ENCODE measurements at places on chromosomes 3 and 15.

- no peak for DNase-seq
Measured at GRCh38 chr15:73965094-73965757, 26.9 kb downstream of the STOML1 start.

DNA sequence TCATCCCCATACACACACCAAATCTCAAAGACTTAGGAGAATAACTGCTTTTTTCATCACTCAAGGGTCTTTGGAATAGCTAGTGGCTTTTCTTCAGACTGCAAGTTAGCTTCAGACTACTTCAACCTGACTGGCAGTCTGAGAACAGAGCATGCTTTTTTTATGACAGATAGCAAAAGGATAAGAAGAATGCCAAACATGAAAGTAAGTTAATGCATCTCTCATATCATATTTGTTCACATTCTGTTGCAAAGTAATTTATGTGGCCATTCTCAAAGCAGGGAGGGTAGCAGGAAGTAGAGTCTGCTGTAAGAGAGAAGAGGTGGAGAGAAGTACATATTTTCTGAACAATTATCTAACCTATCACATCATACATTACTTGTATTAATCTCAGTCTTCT lies 544.4 kb downstream of the ZPLD1 start:
- no peak for DNase-seq

DNA sequence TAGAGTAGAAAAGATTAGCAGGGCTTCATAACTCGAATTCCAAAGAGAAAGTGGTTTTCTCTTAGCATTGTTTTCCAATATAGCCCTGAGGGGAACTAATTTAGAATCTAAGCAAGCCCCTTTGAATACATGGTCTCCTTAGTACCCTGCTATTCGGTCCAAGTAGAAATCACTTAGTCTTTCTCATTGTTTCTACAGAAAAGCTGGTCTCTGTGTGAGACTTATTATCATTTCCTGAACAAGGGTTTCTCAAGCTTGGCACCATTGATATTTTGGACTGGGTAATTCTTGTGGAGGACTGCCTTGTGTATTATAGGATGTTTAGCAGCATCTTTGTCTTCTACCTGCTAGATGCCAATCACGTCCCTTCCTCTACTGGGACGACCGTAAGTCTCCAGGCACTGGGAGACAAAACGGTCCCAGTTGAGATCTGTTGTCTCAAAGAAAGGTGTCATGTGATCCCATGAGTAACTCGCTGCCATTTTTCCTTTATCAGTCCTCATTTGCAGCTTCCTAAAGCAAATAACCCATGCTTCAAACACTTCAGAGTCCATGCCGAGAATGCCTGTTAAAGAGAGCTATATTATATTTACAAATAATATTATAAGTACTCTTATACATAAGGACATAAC lies 230.7 kb upstream of the SLCO3A1 start:
- DNase-seq = no peak

- DNase-seq = no peak
Measured at GRCh38 chr15:40584191-40584590, 9.9 kb upstream of the KNL1 start.

DNA sequence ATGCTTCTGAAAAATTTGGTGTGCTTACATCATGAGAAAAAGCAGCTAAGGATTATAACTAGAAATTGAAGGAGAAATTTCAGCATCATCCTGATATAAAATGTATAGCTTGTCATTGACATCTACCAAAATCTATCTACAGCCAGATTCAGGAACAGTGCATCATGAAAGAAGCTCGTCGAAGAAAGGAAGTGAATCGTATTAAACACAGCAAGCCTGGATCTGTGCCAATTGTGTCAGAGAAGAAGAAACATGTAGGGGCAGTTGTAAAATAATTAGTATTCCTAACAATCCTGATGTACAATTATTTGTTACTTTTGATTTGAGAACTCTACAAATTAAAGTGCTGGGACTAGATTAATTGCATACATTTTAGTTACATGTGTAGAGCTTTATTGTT lies 37.2 kb downstream of the AP4E1 start:
- no peak for DNase-seq

DNA sequence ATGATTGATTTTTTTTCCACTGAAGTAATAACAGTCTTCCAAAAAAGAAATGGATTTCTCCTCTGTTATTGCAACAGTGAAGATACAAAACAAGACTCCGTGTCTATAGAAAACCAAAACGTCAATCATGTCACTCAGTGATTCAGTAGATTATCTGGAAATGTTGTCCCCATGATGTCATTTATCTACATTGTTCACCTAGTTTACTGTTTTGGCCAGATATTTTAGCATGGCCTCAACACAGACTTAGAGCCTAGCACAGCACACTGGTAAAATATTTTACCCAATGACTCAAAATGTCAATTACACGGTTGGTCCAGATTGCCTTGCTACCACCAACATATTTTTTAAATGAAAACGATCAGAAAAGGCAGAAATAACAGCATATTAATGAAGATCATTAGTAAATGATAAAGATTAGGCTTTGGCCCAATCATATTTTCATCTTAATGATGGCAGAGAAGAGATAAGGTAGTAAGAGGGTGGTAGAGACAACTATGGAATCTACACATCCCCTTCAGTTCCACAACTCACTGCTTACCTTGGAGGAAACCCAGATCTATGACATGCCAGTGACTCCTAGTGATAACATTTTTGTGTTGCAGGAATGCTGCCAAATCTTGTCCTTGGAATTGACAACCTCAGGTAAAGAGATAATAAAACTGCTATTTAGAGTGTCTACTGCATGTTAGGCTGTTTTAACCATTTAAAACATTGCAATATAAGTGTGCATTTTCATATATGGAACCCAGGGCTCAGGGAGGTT lies 347.7 kb upstream of the ARPP21 start:
- no peak for DNase-seq

GRCh38 chr3:179806177-179806576 lies 153.3 kb downstream of the USP13 start:
- DNase-seq = no peak

DNA sequence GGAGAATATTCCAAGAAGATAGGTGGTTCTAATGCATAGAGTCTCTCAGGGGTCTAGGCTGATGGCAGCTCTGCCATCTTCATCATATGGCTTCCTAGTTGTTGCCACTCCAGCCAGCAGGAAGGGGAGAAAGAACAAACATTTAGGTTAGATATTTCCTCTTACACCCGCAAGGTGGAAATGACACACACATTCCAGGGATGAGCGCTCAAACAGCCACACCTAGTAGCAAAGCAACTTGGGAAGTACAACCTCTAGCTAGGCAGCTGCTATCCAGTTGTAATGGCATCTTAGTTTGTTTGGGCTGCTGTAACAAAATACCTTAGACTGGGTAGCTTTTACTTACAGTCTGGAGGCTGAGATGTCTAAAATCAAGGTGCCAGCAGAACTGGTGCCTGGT lies 51.9 kb upstream of the ADAMTSL3 start:
- DNase-seq = no peak

- no peak for DNase-seq
Measured at GRCh38 chr3:58557491-58557890, 19.7 kb downstream of the FAM107A start.

DNA sequence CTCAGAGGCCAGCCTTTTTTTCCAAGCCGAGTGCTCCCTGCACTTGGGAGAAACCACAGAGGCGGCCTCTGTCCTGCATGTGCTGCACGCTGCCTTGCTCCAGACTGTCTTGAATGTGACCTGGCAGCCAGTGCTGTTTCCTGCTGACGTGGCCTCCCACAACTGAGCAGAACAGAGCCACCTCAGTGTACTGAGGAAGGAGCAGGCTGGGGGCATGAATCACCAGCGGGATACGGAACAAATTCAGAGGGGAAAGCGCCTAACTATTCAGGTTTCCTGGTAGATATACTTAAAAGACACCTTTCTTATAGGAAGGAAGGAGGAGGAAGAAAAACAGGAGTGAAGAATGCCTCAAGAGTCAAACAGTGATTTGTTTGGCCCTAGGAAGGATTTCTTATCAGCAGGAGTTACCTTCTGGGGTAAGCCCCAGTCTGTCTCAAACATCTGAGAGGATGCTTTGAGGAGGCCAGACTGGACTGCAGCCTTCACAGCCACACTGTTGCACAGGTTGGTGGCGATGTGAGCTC lies 114.0 kb downstream of the FNDC3B start:
- DNase-seq = peak; percentile 21

DNA sequence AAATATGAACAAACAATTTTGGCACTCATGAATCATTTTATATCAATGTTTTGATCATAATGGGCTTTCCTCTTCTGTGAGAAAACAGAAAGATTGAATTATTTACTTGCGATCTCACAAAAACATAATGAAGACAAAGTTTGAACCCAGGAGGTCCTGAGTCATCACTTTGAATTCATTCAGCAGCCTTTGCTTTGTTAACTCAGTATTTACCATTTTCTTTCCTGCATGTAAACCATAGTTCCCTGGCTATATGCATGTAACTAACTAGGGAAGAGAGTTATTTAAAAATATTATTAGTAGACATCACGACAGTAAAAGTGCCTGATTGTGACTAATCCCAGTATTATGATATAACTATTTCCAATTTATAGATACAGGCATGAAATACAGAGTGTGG lies 1026.2 kb downstream of the PLOD2 start:
- DNase-seq = no peak

GRCh38 chr3:183475016-183475763 lies 46.8 kb upstream of the MCF2L2 start:
- DNase-seq = no peak

DNA sequence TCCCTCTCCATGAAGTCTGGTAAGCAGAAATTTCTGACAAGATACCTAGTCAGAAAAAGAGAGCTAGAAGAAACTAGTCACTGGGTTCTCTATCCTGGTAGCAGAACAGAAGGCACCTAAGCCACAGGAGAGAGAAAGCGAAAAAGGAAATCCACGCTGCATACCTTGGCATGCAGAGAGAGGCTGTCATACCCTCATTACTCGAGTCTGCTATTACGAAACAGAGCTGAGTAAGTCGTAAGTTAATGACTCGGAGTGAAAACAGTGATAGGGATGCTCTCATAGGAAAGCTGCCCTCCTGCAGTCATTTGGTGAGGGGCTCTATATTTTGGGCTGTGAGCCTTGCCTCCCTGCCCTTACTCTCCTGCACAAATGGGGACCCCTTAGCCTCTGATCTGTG lies 16.2 kb downstream of the CLRN1 start:
- no peak for DNase-seq

GRCh38 chr3:127978636-127979035 lies 63.6 kb downstream of the KBTBD12 start:
- DNase-seq = no peak

DNA sequence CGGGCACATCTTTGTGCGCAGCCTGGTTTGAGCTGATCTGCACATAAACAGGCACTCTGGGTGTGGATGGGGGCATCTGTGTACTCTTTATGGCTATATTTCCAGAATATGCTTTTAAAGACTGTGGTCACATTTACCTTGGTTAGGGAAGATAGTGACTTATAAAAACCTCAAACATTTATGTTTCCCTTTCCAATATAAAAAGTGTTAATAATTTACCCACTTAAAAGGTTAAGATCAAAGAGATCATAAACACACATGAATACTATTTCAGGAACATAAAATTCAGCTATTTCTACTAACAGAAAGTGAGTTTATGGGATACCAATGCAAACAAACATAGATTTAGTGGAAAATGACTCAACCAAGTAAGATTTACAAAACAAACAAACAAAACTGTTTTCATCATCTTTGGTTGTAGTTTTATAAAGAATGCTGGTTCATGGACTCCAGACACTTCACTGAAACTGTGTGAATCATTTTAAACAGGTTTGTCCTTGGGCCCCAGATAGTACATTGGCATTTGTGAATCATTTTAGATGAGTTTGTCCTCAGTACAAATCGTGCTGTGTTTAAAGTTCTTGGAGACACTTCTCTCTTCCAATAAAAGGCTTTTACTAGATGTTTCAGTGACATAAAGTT lies 253.5 kb upstream of the CTDSPL start:
- DNase-seq = no peak

GRCh38 chr15:99921101-99921500 lies 187.9 kb upstream of the LYSMD4 start:
- DNase-seq = no peak

DNA sequence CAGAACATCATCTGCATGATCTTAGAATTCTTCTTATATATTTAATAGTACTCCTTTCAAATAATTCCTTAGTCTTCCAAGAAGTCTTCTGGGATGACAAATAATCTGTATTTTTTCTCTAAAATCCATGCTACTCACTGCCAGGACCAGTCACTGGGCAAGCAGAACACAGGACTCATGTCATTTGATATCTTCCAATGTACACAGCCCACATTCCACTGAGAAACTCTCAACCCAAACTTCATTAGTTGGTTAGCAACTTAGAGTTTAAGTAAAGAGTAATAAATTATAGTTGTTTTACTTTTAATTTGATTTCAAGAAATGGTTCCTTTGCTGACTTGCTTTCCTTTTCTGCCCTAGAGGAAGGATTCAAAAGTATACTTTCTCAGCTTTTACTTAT lies 317.0 kb downstream of the VGLL3 start:
- DNase-seq = no peak

- no peak for DNase-seq
Measured at GRCh38 chr15:80127911-80128310, 24.9 kb upstream of the FAH start.

DNA sequence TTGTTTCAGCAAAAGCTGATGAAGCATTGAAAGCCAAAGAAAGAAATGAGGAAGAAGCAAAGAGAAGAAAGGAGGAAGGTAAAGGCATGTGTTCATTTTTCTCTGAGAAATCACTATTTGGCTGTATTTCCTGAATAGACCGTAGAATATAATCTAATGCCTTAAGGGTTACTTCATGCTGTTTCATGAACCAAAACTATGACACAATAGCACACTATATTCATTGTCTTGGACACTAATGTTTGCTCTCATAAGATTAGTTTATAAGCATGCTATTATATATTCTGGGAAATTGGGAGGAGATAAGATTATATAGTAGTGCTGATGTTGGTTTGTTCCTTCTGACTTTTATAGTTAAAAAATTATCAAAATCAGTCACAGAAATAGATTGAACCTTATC lies 110.1 kb upstream of the MLF1 start:
- DNase-seq = no peak

- no peak for DNase-seq
Measured at GRCh38 chr3:132721479-132722164, 587 bp downstream of the NPHP3 start.

- no peak for DNase-seq
Measured at GRCh38 chr3:152175528-152175889, 93.2 kb upstream of the MBNL1 start.

DNA sequence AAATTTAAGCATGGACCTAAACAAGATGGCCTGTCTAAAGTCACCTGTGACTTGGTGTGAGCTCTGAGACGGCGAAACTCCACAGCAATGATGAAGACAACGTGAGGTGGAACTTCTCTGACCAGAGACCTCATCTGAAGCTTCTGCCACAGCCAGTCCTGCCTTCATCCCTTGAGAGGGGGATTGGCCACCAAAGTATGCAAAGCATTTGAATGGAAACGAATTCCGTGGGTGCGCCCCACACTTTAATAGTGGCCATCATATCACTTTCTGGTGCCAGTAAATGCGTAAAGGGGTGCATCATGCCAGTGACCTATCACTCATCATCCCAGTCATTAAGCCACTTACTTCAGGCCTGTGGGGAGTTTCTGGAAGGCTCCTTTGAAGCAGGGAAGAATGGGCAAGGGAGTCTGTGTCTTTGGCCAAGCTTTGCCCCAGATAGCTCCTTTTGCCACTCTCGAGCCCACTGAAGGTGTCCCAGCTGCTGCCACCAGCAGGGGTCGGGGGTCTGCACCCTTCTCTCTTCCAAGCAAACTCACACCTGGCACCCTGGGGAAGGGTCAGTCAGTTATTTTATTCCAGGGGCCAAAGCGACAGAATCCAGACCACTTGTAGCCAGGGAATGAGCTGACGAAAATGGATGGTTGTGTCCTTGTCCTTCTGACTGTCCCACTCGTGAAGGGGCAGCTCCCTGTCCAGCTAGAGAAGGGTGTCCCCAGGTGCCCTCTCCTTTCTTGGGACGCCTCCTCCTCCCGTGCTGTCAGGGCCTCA lies 17.7 kb downstream of the MUC20 start:
- DNase-seq = no peak
